HFFc6 (cell line): ENCODE measurements at places on chromosomes 1 and 21. TPM values are rescaled to one million over a fixed set of nuclear protein-coding genes. Genes with fewer than 3 reads are reported as not detected.
A peak's percentile ranks its signal among the peaks of the same experiment; 100 is the strongest.

- peaks cover 41% of the 10 kb centered on the region for H3K4me1 ChIP-seq
- H3K4me3 ChIP-seq: peak overlapping the region; percentile 61
- peak overlapping the region; percentile 48; the same call in 1 of the 2 replicates for H3K27ac ChIP-seq
Observed at GRCh38 chr21:21624674-21625073, 626.5 kb downstream of the NCAM2 start.

DNA sequence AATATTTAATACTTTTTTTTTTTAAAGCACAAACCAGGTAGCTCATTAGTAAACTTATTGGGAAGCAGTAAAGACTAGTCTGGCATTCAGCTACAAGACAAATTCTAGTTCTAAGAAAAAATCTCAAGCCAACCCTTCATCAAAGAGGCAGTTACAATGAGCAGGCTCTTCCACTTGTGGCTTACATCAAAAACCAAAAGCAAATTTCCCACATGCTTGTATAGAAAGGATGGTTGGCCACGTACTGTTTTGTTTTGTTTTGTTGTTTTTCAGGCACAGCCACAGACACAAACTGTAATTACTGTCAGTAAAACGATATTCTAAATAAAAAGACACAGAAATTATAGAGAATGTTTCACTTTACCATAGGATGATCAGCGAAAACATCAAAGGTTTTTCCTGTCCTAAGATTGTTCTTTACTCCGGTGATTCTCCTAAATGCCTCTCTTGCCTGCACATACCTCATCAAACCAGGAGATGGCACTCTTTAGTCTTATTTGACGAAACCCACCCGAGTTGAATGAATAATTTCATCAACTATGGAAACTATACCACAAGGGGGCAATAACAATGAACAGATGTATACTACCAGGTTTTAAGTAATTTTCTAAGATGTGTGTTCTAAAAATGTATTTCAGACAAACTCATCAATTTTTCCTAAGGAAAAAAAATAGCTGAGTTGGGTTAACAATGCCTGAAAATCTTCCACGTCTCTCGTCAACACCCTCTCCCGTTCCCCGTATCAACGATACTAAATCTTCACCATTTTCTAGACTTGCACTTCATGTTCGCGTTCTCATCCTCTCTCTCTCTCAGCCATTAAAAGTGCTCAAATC, 26.9 kb downstream of the RPL5 start:
- no peaks in the 10 kb centered on the region for H3K36me3 ChIP-seq
- no peak overlapping the region for H3K27ac ChIP-seq
- peak overlapping the region; percentile 29; the same call in 1 of the 2 replicates for H3K4me3 ChIP-seq
- H3K4me1 ChIP-seq: peaks cover 19% of the 10 kb centered on the region
- H3K27me3 ChIP-seq: no peaks in the 10 kb centered on the region
- peak; percentile 81 for DNase-seq

DNA sequence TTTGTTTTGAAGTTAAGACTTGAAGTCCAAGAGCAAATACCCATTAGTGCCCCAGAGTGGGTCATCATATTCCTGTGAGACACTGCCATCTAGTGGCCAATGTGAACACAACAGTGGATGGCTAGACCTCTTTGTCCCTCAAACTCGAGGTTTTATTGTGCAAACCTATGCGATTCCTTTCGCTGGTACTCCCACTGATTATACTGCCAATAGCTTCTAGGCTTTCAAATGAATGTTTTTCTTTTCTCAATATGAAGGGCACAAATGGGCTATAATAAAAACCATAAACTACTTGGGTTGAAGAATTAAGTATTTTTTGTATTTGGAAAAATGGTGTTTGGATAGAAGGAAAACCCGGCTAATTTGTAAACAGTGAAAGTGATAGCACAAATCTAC, 100.4 kb upstream of the ZNF281 start:
- H3K36me3 ChIP-seq: no peaks in the 10 kb centered on the region
- H3K4me3 ChIP-seq: peak overlapping the region; percentile 66
- H3K27me3 ChIP-seq: no peaks in the 10 kb centered on the region; the same call in 1 of the 2 replicates
- no peak overlapping the region; the same call in 1 of the 2 replicates for H3K27ac ChIP-seq
- peak; percentile 65 for DNase-seq

- H3K27me3 ChIP-seq: peaks cover 1% of the 10 kb centered on the region; the same call in 1 of the 2 replicates
- H3K36me3 ChIP-seq: no peaks in the 10 kb centered on the region; the same call in 1 of the 2 replicates
- no peak overlapping the region for H3K27ac ChIP-seq
- H3K4me3 ChIP-seq: no peak overlapping the region
- DNase-seq: peak; percentile 62
- peaks cover 27% of the 10 kb centered on the region for H3K4me1 ChIP-seq
Observed at GRCh38 chr1:205977402-205978014, 25.7 kb downstream of the RAB7B start.

RPTN gene
- not detected in 3 replicates for total RNA-seq

BCAN gene
- total RNA-seq: not detected in 3 replicates

ALX3 gene
- total RNA-seq: 1.6 and 10.3 TPM in 2 replicates

ADAMTS4 gene
- 3.1 to 6.6 TPM (median 3.5 TPM) in 3 replicates for total RNA-seq

CRYAA gene
- total RNA-seq: not detected in 3 replicates
